ENCODE measurements at places on chromosomes 4 and X.

DNA sequence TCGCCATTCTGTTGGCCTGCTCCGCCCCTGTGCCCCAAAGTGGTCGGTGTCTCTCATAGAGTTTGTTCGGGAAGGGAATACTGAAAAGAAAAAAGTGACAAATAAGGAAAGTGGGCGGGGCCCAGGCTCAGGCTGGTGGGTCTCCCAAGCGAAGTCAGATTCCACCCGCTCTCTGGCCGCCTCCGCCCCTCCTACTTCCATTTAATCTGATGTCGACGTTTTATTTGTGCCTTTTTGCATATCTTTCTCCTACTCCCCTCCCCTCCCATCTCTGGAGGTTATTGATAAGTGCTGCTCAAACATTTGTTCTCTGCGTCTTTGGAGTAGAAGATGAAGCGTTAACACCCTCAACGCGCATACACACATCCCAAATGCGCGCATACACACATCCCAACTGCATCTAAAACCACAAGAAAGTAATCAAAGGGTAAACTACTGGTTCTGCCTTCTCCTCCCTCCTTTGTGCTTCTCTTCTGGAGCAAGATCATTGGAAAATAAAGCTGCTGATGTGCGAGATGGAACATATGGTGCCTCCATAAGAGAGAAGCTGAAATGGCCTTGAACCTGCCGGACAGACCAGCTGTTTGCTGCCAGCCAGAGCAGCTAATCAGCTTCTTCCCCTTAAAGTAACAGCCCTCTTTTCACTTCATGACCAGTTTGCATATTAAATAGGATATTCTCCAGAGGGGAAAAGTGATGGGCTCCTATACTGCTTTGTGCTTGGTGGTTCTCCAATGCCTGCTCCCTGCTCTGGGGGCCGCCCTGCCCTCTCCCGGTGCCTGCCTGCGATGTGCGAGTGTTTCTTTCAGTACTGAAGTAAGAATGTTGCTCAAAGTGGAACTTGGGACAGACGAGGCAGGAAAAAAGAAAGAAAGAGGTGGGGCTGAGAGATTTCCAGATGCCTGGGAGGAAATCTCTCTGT is 3.1 kb downstream of the MAMLD1 start:
- no peaks in the 10 kb centered on the region for H3K27me3 ChIP-seq
- H3K4me3 ChIP-seq, result peak overlapping the region; percentile 44
- no peaks in the 10 kb centered on the region for H3K36me3 ChIP-seq
- peak overlapping the region; percentile 92 for H3K27ac ChIP-seq
- no peak for DNase-seq
- H3K4me1 ChIP-seq, result no peaks in the 10 kb centered on the region

DNA sequence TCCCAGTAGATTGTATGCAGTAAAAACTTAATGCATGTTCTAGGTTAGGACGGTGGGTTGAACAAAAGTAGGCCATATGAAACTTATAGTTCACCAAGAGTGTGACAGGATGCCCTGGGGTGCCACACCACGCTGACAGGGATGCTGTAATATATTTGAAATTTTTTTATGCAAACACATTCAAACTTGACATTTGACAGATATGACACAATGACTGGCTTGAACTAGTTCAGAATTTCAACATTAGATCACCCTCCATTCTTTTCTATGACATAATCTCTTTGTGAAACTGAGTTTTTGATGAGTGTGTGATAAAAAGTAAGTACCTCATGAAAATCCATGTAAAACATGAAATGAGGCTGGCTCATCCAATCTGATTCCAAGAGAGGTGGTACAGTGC is 198.4 kb downstream of the PALLD start:
- H3K27me3 ChIP-seq, result no peaks in the 10 kb centered on the region
- no peak overlapping the region for H3K4me3 ChIP-seq
- no peaks in the 10 kb centered on the region for H3K36me3 ChIP-seq
- DNase-seq, result no peak

DNA sequence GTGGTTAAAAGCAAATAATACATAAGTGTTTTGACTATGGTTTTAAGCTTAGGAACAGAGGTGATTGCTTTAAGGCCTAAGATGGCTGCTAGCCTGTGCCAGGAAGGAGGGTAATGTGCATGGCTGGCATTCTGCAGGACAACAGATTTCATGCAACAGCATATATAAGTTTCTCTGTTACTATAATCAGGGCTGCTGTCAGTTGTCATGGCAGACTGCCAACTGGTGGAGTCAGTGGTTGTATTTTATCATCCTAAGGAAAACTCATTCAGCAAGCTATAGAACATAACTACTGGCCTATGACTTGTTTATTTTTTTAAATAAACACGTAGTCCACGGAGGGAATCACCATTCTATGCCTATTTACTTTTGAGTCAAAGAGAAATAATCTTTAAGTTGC is 77.7 kb upstream of the DCAF8L1 start:
- H3K27me3 ChIP-seq, result no peaks in the 10 kb centered on the region
- no peak for DNase-seq
- H3K36me3 ChIP-seq, result no peaks in the 10 kb centered on the region
- H3K4me3 ChIP-seq, result no peak overlapping the region
- no peaks in the 10 kb centered on the region for H3K4me1 ChIP-seq

DNA sequence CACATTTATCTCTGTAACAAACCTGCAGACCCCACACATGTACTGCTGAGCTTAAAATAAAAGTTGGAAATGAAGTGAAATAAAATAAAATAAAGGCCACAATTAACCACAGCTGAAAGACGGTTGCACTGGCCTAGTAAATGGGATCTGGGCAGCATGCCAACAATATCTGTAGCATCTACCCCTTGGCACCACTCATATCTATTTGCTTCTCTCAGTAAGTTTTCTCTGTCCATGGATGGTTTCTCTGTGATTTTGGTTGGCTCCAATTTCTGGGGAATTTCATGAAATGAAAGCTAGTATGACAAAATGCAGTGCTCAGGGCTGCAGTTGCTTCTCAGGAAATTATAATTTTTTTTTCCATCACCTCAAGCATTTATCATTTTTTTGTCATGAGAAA is 172.0 kb upstream of the IL15 start:
- H3K36me3 ChIP-seq, result no peaks in the 10 kb centered on the region
- DNase-seq, result no peak
- H3K27ac ChIP-seq, result no peak overlapping the region
- no peaks in the 10 kb centered on the region for H3K27me3 ChIP-seq
- no peak overlapping the region for H3K4me3 ChIP-seq

- H3K36me3 ChIP-seq, result no peaks in the 10 kb centered on the region
- H3K27me3 ChIP-seq, result no peaks in the 10 kb centered on the region
- no peak overlapping the region for H3K4me3 ChIP-seq
- no peak overlapping the region for H3K27ac ChIP-seq
Observed at GRCh38 chr4:47790105-47790504, 47.8 kb downstream of the CORIN start.

- DNase-seq, result no peak
- no peaks in the 10 kb centered on the region for H3K27me3 ChIP-seq
- H3K4me3 ChIP-seq, result no peak overlapping the region
- H3K4me1 ChIP-seq, result peaks cover 15% of the 10 kb centered on the region
- no peak overlapping the region for H3K27ac ChIP-seq
Observed at GRCh38 chr4:183860731-183861130, 44.4 kb upstream of the STOX2 start.

DNA sequence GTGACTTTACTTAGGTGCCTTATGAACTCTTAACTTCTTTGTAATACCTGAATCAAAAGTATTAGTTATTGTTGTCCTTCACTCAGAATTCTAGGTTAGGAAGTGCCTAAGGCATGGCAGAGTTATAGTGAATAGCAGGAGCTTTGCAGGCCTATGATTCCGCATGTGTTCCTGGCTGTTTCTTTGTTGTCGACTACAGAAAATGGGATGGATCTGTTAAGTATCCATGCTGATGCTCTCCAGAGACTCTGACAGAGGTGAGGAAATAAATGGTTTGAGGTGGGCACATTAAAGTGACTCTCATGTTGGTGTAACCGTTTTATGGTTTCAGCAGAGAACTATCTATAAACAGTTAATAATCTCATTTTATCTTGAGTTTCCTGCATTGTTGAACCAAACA is 1601.3 kb downstream of the PCDH7 start:
- DNase-seq, result no peak
- H3K27ac ChIP-seq, result no peak overlapping the region
- no peaks in the 10 kb centered on the region for H3K4me1 ChIP-seq
- H3K36me3 ChIP-seq, result no peaks in the 10 kb centered on the region

DNA sequence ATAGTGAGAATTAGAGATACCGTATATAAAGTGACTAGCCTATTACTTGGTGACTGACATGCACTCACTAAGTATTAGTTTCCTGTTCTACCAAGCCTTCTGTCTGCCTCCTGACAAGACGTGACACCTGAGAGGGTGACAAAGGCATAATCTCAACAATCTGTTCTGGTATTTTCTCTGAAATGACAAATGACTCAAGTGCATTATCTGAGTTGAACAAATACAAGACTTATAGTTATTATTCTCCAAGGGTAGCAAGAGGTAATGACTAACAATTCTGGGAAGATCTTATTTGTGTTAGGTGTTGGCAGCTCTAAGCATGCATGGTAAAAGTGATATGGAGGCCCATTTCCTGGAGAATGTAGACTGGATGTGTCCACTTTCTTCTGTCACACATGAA is 60.6 kb downstream of the SYTL5 start:
- H3K27ac ChIP-seq, result no peak overlapping the region
- H3K4me1 ChIP-seq, result no peaks in the 10 kb centered on the region
- no peaks in the 10 kb centered on the region for H3K36me3 ChIP-seq

DNA sequence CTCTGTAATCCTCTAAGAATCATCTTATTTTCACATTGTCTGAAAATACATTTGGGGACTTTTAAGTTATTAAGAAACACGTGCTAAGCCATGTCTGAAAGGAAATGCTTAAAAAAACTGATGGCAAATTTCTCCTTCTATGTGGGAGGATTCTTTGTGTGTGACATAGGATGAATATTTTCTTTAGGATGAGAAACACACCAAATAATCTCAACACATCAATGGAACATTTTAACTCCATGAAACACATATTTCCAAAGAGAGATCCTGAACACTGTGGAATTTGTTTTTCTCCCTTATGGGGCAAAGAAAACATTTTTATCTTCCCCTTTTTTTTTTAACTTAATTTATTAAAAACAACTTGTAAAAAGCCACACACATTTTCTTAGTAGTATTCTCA is 153.8 kb upstream of the ANKRD50 start:
- no peak overlapping the region for H3K4me3 ChIP-seq
- no peak overlapping the region for H3K27ac ChIP-seq
- H3K27me3 ChIP-seq, result no peaks in the 10 kb centered on the region
- no peaks in the 10 kb centered on the region for H3K36me3 ChIP-seq
- no peak for DNase-seq

DNA sequence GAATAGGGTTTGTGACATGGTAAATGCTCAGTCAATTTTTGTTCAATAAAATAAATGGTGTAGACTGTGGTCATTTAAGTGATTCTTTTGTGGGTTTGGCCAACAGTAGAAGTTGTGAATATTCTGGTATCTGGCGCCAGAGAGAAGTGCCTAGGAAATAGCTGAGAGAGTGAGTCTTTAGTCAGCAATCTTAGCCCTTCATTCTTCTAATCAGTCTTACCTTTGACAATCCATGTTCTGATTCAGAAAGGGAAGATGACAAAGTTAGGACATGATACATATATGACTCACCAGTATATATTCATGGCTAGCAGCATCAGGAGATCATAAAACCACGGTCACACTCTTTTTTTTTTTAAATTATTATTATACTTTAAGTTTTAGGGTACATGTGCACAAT is 141.8 kb upstream of the PCDH18 start:
- H3K4me3 ChIP-seq, result no peak overlapping the region
- H3K36me3 ChIP-seq, result no peaks in the 10 kb centered on the region
- H3K4me1 ChIP-seq, result no peaks in the 10 kb centered on the region
- DNase-seq, result no peak
- no peak overlapping the region for H3K27ac ChIP-seq
- H3K27me3 ChIP-seq, result no peaks in the 10 kb centered on the region

DNA sequence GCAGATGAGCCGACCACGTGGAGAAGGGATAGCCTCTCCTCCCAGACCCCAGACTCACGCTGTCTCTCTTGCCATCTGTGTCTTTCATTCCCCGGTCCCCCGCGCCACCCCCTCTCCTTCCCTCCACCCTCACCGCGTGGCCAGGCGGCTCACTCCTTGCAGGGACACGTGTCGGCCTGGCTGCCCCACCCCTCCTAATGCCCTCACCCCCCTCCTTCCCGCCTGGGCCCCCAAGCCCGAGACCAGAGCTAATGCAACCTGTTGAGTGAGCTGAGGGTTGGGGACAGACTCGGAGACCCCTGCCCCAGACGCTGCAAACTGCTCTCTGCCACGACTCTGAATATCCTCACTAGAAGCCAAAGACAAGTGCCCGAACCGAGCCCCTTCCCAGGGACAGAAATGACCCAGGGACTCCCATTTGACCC is 1.8 kb downstream of the SLC38A5 start:
- H3K4me3 ChIP-seq, result peak overlapping the region; percentile 14
- DNase-seq, result no peak
- H3K36me3 ChIP-seq, result no peaks in the 10 kb centered on the region

GRCh38 chr4:15587649-15588048 is 67.5 kb downstream of the FBXL5 start:
- no peaks in the 10 kb centered on the region for H3K27me3 ChIP-seq
- peaks cover 3% of the 10 kb centered on the region for H3K4me1 ChIP-seq
- no peak for DNase-seq

DNA sequence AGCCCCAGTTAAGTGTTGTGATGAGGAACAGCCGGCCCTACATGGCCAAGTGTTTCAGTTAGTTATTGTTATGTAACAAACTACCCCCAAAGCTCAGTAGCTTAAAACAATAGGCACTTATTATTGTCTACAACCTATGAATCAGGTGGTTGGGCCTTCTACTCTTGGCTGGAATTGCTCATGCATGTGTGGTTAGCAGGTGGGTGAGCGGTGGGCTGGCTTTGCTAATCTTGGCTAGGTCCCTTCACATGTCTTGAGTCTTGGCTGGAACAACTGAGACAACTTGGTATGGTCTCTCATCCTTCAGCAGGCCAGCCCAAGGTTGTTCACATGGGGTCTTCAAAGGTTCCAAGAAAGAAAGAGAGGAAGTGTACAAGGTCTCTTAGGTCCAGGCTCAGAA is 54.5 kb upstream of the CHRNA9 start:
- DNase-seq, result no peak
- H3K27me3 ChIP-seq, result no peaks in the 10 kb centered on the region
- H3K4me1 ChIP-seq, result no peaks in the 10 kb centered on the region
- no peak overlapping the region for H3K27ac ChIP-seq
- H3K36me3 ChIP-seq, result no peaks in the 10 kb centered on the region

GRCh38 chr4:184471881-184472613 is 2.3 kb downstream of the IRF2 start:
- no peak for DNase-seq
- H3K27me3 ChIP-seq, result no peaks in the 10 kb centered on the region
- H3K36me3 ChIP-seq, result no peaks in the 10 kb centered on the region
- H3K27ac ChIP-seq, result peak overlapping the region; percentile 97

GRCh38 chr4:20368926-20369325 is 117.2 kb downstream of the SLIT2 start:
- no peak for DNase-seq
- no peaks in the 10 kb centered on the region for H3K4me1 ChIP-seq
- H3K27ac ChIP-seq, result peak overlapping the region; percentile 60
- H3K27me3 ChIP-seq, result no peaks in the 10 kb centered on the region
- no peaks in the 10 kb centered on the region for H3K36me3 ChIP-seq
- H3K4me3 ChIP-seq, result no peak overlapping the region

- H3K36me3 ChIP-seq, result no peaks in the 10 kb centered on the region
- no peak overlapping the region for H3K27ac ChIP-seq
- H3K27me3 ChIP-seq, result no peaks in the 10 kb centered on the region
- DNase-seq, result no peak
- H3K4me1 ChIP-seq, result peaks cover 8% of the 10 kb centered on the region
Observed at GRCh38 chr4:20773144-20773997, 73.1 kb downstream of the PACRGL start.

All from esophagus squamous epithelium (tissue), 5 donors.